ENCODE measurements at places on chromosomes 4 and X. TPM values are rescaled to one million over a fixed set of nuclear protein-coding genes. Genes with fewer than 3 reads are reported as not detected.

- H3K4me3 ChIP-seq, result no peak overlapping the region
- peaks cover 7% of the 10 kb centered on the region for H3K36me3 ChIP-seq
- H3K4me1 ChIP-seq, result peaks cover 29% of the 10 kb centered on the region
- H3K27me3 ChIP-seq, result no peaks in the 10 kb centered on the region
These were observed 49.2 kb downstream of the WDFY3 start for GRCh38 chr4:84917086-84917821.

DNA sequence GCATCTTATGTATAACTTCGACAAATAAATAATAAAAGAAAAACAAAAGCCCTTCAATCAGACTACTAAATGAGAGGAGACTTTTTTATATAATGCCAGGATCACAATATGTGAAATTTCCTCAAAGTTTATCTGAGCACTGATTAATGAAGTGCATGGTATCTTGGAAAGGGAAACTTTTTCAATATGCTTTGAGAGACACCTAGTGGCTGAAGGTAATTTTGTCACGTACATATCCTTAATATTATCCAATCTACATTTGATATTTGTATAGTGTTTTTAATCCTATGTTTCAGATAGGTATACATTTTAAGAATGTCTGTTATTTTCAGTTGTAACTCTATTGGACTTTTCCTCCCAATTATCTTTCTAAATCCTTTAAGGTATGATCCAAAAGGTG lies 146.8 kb downstream of the KLHL4 start:
- peak; percentile 45 for DNase-seq
- no peaks in the 10 kb centered on the region for H3K36me3 ChIP-seq
- no peaks in the 10 kb centered on the region for H3K4me1 ChIP-seq
- H3K27me3 ChIP-seq, result no peaks in the 10 kb centered on the region
- H3K27ac ChIP-seq, result no peak overlapping the region

DNA sequence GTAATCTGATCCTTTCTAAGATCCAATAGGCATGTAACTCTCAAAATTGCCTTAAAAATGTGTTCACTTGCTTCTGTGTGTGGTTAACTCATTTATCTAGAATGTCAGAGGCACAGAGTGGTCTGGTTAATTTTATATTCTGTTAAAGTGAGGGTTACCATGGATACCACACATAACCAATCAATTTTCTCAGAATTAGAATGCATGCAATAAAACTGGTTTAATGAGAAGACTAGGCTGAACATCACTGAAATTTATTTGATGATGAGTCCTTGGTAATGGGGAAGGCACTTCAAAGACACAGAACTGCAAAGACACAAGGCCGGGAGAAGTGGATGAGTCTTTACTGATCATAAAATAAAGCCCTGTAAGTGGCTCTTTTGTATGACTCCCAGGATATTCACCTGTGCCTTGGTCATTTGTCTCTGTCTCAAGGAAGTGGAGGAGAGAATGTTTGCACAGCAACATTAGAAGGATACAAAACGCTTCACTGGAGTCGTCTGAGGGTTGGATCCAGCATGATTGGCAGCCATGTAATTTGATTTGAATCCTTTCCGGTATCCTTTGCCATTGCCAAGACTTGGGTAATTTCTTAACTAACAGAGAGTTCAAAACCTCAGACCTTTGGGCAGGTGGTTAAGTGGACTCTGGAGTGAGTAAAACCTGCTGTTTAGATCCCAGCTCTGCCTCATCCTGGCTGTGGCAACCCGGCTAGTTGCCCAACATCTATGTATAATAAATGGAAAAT lies 94.0 kb upstream of the RBPJ start:
- DNase-seq, result no peak
- no peaks in the 10 kb centered on the region for H3K36me3 ChIP-seq
- no peak overlapping the region for H3K4me3 ChIP-seq
- H3K4me1 ChIP-seq, result no peaks in the 10 kb centered on the region
- no peak overlapping the region for H3K27ac ChIP-seq
- H3K27me3 ChIP-seq, result no peaks in the 10 kb centered on the region

DNA sequence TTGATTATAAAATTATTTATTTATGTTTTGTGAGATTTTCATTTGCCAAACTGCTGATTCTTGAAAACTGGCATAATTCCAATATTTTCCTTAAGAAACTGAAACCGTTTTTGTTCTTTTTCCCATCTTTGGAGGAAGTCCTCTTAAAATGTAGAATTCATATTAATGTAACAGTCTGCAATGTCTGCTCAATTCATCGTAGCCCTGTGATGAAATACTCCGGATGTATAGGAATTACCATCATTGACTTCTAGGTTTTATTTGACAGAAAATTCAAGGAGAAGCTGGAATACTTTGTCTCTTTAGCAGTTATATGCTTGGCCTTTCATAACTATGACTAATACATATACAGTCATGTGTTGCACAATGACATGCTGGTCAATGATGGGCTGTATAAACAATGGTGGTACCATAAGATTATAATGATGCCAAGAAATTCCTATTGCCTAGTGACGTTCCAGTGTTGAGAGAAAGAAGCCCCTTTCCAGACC lies 185.0 kb upstream of the GPRIN3 start:
- no peaks in the 10 kb centered on the region for H3K27me3 ChIP-seq
- no peak overlapping the region for H3K4me3 ChIP-seq
- no peaks in the 10 kb centered on the region for H3K36me3 ChIP-seq
- H3K27ac ChIP-seq, result no peak overlapping the region
- DNase-seq, result no peak
- peaks cover 7% of the 10 kb centered on the region for H3K4me1 ChIP-seq

GRCh38 chr4:176752191-176752749 lies 40.5 kb downstream of the VEGFC start:
- H3K27me3 ChIP-seq, result no peaks in the 10 kb centered on the region
- no peaks in the 10 kb centered on the region for H3K36me3 ChIP-seq
- H3K4me3 ChIP-seq, result no peak overlapping the region
- H3K27ac ChIP-seq, result no peak overlapping the region
- H3K4me1 ChIP-seq, result no peaks in the 10 kb centered on the region
- no peak for DNase-seq

DNA sequence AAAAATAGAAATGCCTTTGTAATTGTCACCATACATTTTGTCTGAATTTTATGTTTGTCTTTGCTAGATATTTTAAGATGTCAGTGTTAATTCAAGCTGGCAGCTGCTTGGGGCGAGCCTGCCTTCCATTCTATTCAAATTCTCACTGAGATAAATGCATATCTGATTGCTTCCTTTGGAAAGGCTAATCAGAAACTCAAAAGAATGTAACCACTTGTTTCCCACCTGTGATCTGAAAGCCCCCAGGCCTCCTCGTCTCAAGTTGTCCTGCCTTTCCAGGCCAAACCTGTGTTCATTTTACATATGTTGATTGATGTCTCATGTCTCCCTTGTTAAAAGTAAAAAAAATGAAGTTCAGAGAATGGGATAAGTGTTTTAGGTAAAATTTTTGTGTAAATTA lies 318.7 kb upstream of the TECRL start:
- H3K4me3 ChIP-seq, result no peak overlapping the region
- no peaks in the 10 kb centered on the region for H3K27me3 ChIP-seq
- no peaks in the 10 kb centered on the region for H3K36me3 ChIP-seq
- DNase-seq, result no peak

DNA sequence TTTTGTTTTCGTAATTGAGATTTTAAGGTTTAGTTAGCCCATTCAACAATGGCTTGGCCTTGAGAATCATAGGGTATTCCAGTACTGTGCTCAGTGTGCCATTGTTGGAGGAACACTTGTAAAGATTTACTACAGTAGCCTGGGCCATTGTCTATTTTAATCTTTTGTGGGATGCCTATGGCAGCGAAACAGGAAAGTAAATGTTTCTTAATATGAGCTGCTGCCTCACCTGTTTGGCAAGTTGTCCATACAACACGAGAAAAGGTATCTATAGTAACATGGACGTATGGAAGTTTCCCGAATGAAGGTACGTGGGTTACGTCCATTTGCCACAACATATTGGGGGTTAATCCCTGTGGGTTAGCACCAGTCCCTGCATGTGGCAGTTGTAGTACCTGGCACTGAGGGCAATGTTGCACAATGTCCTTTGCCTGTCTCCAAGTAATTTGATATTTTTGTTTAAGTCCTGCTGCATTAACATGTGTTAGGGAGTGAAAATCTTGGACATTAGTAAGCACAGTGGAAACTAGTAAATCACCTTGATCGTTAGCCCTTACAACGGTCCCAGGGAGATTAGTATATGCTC lies 38.6 kb upstream of the AADAT start:
- no peak for DNase-seq
- no peaks in the 10 kb centered on the region for H3K4me1 ChIP-seq
- H3K27me3 ChIP-seq, result no peaks in the 10 kb centered on the region
- no peak overlapping the region for H3K27ac ChIP-seq
- H3K36me3 ChIP-seq, result no peaks in the 10 kb centered on the region
- H3K4me3 ChIP-seq, result no peak overlapping the region

- no peaks in the 10 kb centered on the region for H3K27me3 ChIP-seq
- peak; percentile 19 for DNase-seq
- peaks cover 29% of the 10 kb centered on the region for H3K4me1 ChIP-seq
- H3K4me3 ChIP-seq, result no peak overlapping the region
These were observed 58.9 kb downstream of the CHIC2 start for GRCh38 chr4:54005475-54005874.

GRCh38 chr4:86184216-86184900 lies 175.5 kb downstream of the MAPK10 start:
- DNase-seq, result no peak
- H3K27me3 ChIP-seq, result no peaks in the 10 kb centered on the region
- no peak overlapping the region for H3K27ac ChIP-seq
- no peaks in the 10 kb centered on the region for H3K36me3 ChIP-seq

DNA sequence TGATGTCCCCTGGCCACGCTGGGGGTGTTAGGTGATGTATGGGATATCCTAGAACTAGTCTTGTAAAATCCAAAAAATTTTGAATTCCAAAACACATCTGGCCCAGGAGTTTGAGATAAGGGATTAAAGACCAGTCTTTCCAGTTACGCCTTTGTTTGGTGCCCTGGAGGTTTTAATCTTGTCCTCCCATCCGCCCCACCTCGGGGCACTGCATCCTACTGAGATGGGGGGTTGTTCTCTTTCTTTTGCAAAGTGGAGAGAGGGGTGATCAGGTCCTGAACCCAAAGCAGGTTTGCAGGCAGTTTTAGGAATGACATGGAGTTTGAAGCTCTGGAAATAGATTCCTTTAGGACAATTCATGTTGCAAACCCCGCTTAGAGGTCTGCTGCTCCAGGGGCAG lies 1.8 kb downstream of the SUV39H1 start:
- H3K36me3 ChIP-seq, result peaks cover 37% of the 10 kb centered on the region
- DNase-seq, result no peak
- peaks cover 7% of the 10 kb centered on the region for H3K27me3 ChIP-seq
- no peak overlapping the region for H3K27ac ChIP-seq
- no peaks in the 10 kb centered on the region for H3K4me1 ChIP-seq
- no peak overlapping the region for H3K4me3 ChIP-seq

GRCh38 chr4:157779081-157779480 lies 393.7 kb downstream of the GASK1B start:
- H3K4me3 ChIP-seq, result no peak overlapping the region
- H3K27ac ChIP-seq, result no peak overlapping the region
- H3K4me1 ChIP-seq, result peaks cover 6% of the 10 kb centered on the region
- H3K36me3 ChIP-seq, result no peaks in the 10 kb centered on the region
- no peak for DNase-seq

DNA sequence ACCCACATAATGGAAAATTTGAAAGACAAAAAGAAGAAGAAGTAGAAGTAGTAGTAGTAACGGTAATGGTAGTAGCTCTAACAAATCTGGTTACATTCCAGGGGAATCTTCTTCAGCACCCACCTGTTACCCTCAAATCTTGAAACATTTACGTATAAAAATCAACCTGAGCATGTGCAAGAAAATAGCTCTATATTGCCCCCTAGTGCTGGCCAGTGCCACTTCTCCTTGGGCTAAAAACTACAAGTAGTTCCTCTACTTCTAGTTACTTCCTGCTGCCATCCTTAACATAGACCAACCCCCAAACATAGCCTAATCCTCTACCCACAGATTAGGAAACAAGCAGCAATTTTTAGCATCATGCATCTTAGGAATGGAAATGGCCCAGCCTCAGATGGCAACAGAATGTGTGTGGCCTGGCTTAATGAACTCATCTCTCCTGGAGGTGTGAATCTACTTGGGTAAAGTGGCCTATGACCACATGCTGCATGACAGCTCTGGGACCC lies 3.1 kb downstream of the PDGFC start:
- H3K27ac ChIP-seq, result no peak overlapping the region
- no peaks in the 10 kb centered on the region for H3K36me3 ChIP-seq
- peak; percentile 90 for DNase-seq
- H3K4me1 ChIP-seq, result peaks cover 50% of the 10 kb centered on the region
- H3K4me3 ChIP-seq, result peak overlapping the region; percentile 4
- no peaks in the 10 kb centered on the region for H3K27me3 ChIP-seq

DNA sequence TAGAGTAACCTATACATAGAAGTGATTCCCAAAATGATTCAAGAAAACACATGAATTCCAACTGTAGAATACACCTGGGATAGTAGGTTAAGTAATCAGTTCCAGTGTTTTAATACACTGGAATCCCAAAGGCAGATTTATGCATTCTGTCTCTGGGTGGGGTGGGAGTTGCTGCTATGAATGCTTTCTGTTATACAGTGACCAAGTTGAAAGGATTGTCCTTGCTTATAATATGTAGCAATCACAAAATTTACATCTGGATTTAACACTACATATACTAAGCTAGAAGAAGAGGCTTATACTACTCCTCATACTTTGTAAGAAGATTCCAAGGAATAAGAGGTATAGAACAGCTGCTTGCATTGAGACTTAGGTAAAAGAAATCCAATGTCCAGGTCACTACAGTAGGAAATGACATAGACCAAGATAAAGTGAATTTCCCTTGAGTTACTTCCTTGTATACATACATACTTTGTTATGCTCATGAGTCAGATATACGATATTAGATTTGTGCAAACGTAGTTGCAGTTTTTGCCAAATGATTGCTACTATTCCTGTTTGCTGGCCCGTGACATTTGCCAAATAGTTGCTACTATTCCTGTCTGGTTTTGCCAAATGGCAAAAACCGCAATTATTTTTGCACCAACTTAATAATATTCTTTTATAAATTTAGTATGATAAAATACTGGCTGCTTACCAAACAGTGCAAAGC lies 210.5 kb upstream of the DIAPH2 start:
- no peaks in the 10 kb centered on the region for H3K4me1 ChIP-seq
- no peaks in the 10 kb centered on the region for H3K36me3 ChIP-seq
- H3K4me3 ChIP-seq, result no peak overlapping the region
- no peaks in the 10 kb centered on the region for H3K27me3 ChIP-seq
- no peak overlapping the region for H3K27ac ChIP-seq
- DNase-seq, result no peak

- peaks cover 5% of the 10 kb centered on the region for H3K27me3 ChIP-seq
- H3K4me3 ChIP-seq, result peak overlapping the region; percentile 63
- DNase-seq, result peak; percentile 31
- H3K36me3 ChIP-seq, result no peaks in the 10 kb centered on the region
These were observed 694 bp downstream of the OCRL start for GRCh38 chrX:129540722-129541184.

The PRR27 gene
- total RNA-seq, result not detected

GRCh38 chr4:123167931-123168330 lies 228.7 kb upstream of the SPRY1 start:
- peaks cover 11% of the 10 kb centered on the region for H3K4me1 ChIP-seq
- H3K27me3 ChIP-seq, result no peaks in the 10 kb centered on the region
- no peak for DNase-seq
- H3K4me3 ChIP-seq, result no peak overlapping the region
- H3K36me3 ChIP-seq, result no peaks in the 10 kb centered on the region

Data from stomach (tissue), 19 donors.